ENCODE measurements at places on chromosomes 7 and 10. TPM values are rescaled to one million over a fixed set of nuclear protein-coding genes. Genes with fewer than 3 reads are reported as not detected.
A peak's percentile ranks its signal among the peaks of the same experiment; 100 is the strongest.

GRCh38 chr10:126908225-126908624 lies 3.0 kb downstream of the DOCK1 start:
- DNase-seq: no peak

GRCh38 chr7:24877790-24878311 lies 102.1 kb downstream of the OSBPL3 start:
- no peak for DNase-seq

Gene SFRP5
- total RNA-seq: 0.20 TPM

DNA sequence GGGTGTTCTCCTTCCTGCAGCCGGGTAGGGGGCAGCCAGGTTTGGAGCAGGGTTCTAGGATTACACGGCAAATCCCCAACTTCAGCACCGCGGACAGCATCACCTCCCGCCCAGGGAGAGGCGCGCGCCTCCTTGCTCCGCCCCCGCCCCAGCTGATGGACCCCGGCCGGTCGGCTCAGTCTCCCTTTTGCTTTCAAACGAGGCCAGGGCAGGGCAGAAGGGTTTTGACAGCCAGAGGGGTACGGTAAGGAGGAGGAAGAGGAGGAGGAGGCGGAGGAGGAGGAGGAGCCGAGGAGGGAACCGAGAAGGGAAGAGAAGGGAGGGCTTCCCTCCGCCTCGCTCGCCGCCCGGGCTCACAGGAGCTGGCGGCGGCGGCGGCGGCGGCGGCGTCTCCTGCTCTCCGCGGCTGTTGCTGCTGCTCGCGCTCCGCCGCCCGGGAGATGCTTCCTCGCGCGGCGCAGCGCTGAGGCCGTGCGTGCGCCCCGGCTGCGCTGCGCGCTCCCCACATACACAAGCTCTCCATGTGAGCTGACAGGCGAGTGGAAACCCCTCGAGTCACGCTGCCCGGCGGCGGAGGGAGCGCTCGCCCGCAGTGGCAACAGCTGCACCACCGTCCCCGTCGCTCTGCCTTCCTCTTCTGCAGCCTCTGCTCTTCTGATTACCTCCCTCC lies 615 bp upstream of the CNTNAP2 start:
- no peak for DNase-seq

Gene HIP1
- 8.3 TPM for total RNA-seq

Gene ZC3HAV1L
- total RNA-seq: 15.0 TPM

GRCh38 chr7:3043544-3044371 lies at the start of gene CARD11:
Gene CARD11 (minus strand): TSS chr7:3043867. CDS start chr7:2958506, 85,361 bp downstream.
- peak; percentile 48 for DNase-seq

- no peak for DNase-seq
These were observed 98.7 kb downstream of the KMT2E start for GRCh38 chr7:105112440-105113418.

- no peak for DNase-seq
These were observed 307.7 kb upstream of the FZD8 start for GRCh38 chr10:35949811-35950211.

Gene SPDYE6
- not detected for total RNA-seq

- DNase-seq: no peak
These were observed 9.1 kb downstream of the CREB3L2 start for GRCh38 chr7:137992550-137993394.

GRCh38 chr10:88057720-88058119 lies 194.3 kb downstream of the PTEN start:
- DNase-seq: no peak

DNA sequence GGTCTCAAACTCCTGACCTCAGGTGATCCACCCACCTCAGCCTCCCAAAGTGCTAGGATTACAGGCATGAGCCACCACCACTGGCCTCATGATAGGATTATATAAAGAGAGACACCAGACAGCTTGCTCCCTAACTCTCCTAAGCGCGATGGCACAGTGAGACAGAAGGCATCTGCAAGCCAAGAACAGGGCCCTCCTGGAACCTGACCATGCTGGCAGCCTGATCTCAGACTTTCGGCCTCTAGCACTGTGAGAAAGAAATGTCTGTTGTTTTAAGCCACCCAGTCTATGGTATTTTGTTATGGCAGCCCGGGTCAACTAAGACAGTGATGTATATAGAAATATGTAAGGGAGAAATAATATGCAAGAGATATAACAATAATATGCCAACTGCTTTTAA lies 51.2 kb downstream of the SRPK2 start:
- DNase-seq: no peak

- DNase-seq: no peak
These were observed 5.7 kb upstream of the PIP start for GRCh38 chr7:143126146-143126545.

Gene FAM25G
- total RNA-seq: not detected

DNA sequence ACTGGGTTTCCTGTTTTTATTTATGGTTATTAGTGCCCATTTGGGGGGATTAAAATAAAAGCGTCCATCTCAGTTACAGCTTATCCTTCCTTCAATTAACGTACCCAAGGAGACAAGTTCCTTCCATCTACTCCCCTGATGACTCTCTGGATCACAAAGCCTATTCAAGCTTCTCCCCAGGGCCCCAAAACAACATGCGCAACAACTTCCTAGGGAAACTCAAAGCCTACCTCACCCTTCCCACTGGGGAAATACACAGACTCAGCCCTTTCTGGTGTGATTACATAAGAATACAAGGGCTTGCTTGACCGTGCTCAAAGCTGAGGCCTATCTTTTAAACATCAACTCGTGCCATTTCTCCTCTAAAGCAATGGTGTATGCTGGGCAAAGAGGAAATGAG lies 112.4 kb downstream of the CDK6 start:
- no peak for DNase-seq

- DNase-seq: no peak
These were observed 54.7 kb downstream of the ZNF467 start for GRCh38 chr7:149718730-149719049.

DNA sequence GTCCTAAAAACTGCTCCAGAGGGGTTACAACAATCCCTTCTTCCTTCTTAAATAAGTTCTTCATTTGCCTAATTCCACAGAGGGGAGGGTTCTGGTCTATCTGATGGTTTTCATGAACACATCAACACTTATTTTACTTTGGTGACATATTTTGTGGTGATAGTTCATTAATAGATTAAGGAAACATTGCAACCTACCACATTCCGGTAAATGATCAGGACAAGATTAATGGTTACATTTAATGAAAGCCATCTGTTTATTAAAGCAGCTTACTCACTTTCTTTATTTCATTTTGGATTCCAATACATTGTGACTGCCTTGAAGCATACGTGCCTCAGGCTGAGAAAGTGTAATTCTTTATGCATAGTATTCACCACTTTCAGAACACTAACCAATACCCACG lies 101.0 kb downstream of the SKIDA1 start:
- no peak for DNase-seq

GRCh38 chr7:55088620-55089019 lies 69.8 kb downstream of the EGFR start:
- DNase-seq: no peak

Gene AMZ1
- total RNA-seq: 0.12 TPM

DNA sequence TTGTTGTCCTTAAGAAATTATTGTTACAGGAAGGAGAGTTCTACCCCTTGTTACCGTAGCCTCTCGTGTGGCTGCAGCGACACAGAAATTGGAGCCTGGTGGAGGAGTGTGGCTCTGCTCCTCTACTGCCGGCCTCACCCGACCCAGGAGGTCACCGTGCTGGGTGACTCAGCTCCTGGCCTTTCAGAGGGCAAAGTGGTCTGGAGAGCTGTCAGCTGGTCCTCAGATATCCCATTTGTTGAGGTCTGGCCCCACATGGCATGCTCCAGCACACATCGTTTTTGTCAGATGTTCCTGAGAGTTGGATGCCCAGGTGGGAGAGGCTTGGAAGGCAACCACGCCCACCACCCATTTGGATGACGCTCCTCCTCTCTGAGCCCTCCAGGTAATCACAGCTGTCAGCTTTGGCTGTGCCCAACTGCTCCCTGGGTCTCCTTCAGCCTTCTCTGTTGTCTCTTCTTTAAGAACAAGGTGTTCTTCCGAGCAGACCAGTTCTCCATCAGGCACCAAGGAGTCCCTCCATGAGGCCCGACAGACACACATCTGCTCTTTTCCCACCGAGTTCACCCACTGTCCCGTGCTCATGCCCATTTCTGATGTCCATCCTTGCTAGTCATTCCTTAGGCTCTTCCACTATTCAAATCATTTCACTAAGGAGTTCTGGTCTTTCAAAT lies 80.3 kb downstream of the RAMP3 start:
- DNase-seq: no peak

GRCh38 chr10:14362104-14362503 lies 31.4 kb upstream of the FRMD4A start:
- no peak for DNase-seq

Gene POLR2J3
- 48.3 TPM for total RNA-seq

DNA sequence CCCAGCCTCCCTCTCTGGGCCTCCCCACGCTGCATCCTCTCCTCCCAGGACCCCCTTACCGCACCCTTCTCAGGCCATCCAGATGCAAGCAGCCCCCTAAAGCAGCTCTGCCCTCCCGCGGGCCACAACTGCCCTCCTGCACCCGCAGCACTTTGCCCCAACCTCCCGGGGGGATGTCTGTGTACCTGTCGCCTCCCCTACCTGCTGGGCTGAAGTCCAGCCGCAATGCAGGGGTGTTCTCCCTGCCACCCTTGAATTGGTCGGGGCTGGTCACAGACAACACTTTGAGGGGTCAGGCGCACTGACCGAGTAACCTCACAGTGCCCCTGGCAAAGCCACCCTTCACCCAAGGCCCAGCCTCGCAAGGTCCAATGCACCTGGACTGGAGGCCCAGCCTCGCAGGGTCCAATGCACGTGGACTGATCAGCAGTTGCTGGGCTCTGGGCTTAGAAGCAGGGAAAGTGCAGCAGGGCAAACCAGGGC lies 8.3 kb upstream of the CALML5 start:
- DNase-seq: no peak

DNA sequence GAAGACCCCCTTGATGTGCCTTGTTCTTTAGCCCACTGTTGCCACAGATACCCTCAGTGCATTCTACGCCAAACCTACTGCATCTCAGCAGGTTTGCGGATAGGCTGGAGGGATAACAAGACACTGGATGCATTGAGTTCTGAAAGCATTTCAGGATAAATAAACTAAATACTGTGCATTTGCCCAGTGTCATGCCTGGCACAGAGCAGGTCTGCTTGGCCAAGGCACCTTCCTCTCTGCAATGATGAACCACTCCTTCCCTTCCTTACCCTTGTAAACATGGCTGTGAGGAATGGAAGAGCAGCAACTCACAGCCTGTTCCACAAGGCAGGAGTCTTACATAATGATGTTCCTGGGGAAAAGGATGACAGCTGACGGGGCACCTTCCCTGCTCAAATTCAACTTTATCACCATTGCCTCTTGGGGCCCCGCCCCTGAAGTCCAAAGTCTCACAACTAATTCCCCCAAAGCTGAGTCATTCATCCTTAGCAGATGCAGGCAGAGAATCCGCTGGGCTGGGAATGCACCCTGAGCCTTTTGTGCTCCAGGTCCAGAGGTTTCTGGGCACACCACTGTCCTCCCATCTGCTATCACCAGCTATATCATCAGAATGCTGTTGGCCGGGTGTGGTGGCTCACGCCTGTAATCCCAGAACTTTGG lies 11.6 kb downstream of the DDX56 start:
- DNase-seq: peak; percentile 78

Gene AGAP3
- 73.4 TPM for total RNA-seq

Data from Calu3 (cell line).